ENCODE measurements at places on chromosomes 2 and 18.

GRCh38 chr2:156539086-156539860 lies 103.1 kb downstream of the GPD2 start:
- DNase-seq = no peak

DNA sequence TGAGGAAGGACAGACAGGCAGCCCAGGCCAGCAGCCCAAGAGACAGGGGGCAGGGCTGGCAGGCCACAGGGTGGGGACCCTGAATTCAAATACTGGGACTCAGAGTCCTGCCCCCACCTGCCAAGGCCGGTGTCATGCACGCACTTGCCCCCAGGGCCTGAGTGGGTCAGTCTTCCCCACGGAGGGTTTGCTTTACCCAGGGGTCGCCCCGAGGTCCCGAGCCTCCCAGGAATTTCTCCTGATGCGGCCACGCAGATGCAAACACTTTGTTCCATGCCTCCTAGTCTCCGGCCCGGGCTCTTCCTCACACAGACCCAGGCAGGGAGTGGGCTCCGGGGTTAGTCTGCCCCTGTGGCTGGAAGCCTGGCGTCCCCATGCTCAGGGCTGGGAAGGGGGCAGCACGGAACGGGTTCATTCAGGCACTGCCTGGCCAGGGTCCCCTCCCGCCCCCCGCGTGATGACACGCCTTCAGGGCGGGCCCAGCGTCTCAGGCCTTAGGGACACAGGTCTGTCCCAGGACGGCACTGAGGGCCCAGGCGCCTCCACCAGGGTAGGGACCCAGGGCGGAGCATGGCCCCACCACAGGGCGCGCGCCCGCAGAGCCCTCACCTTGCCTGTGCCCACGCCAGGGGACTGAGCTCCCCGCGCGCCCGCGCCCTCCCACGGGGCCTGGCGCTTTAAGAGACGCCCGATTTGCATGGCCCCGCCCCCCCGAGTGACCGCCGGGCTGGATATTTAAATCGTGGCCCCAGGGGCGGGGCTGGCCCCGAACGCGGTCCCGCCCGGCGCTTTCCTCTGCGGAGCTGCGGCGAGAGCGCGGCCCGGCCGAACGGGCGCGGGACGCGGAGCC lies at the start of gene SNED1:
SNED1 (plus strand) TSS at position 763 of the 850 bp plus-strand sequence. CDS start 220 bp downstream, outside the sequence.
- DNase-seq = peak; percentile 66

GRCh38 chr18:54426085-54426665 lies 68.5 kb downstream of the C18orf54 start:
- no peak for DNase-seq

- no peak for DNase-seq
These were observed 1.6 kb downstream of the KLHL29 start for GRCh38 chr2:23386339-23387220.

DNA sequence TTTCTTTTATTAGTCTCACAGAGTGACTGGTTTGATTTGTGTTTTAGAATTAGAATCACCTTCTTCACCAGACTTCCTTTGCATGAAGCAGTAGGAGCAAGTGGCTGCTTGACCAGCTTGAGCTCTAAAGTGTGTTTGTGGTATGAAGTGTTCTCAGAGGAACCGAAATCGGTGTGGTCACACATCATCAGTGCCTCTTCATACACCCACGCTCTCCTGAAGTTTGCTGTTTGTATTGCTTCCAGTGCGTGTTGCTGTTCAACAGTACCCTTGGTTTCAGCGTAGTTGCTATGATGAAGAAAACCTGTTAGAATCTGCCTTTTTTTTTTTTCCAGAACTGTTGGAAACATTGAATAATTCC lies 77.9 kb downstream of the LIMS1 start:
- DNase-seq = peak; percentile 88

DNA sequence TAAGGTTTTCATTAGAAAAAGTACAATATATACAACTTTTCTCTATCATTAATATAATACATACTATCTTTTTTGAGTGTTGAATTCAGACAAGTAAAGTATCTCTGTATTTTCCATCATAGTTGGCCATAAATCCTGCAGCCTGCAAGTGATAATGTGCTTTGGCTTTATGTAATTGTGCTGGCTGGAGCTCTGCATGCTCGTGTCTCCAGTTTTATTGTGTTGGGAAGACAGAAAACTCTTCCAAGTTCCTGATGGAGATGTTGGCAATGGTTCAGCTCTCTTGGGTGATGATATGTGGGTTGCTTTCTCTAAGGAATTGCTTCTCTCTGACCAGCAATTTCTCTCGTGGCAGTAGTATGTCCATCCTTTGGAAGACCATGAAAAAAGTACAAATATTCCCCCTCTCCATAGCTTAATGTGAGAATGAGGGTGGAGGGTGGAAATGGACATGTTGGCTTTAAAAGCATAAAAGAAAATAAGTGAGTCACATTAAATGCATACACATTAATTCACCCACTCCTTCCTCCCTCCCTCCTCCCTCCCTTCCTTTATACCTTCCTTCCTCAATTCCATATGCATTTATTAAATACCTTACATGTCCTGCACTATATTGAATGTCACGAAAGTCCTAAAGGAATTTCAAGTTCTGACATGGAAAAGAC lies 344.2 kb downstream of the MTX2 start:
- DNase-seq = no peak

- no peak for DNase-seq
These were observed 26.3 kb downstream of the CAPG start for GRCh38 chr2:85383850-85384249.

GRCh38 chr2:176079831-176080539 lies 3.8 kb downstream of the EVX2 start:
- peak; percentile 30 for DNase-seq

GRCh38 chr2:191314697-191315364 lies 69.6 kb downstream of the MYO1B start:
- no peak for DNase-seq

- no peak for DNase-seq
These were observed 191.6 kb downstream of the TCF4 start for GRCh38 chr18:55396267-55396905.

DNA sequence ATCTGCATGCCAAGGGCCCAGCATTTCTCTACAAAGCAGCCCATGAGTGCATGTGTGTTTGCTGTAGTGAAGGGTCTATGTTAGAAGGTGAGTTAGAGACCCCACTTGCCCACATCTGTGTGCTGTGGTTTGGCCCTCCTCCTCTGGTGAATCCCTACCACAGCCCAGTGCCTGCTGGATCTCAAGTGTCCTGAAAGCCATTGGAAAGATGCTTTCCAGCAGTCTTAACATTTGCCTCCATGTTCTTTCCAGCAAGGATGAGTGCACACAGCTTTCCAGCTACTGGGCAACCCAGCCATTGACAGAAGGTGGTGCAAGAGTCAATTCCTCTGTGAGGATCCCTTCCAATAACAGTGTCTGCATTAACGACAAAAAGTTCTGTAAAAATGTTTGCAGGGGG lies 13.6 kb downstream of the CRIM1 start:
- DNase-seq = no peak

DNA sequence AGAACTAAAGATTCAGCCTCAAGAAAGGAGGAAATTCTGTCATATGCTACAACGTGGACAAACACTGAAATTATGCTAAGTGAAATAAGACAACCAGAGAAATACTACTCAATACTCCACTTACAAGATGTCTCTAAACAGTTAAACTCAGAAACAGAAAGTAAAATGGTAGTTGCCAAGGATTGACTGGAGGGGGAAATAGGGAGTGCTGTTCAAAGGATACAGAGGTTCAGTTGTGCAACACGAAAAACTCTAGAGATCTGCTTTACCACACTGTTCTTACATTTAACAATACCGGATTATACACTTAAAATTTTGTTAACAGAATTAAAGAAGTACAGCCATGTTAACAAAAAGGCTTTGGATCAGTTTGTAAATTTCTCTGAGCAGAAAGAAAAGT lies 39.8 kb upstream of the C2orf15 start:
- DNase-seq = peak; percentile 3

DNA sequence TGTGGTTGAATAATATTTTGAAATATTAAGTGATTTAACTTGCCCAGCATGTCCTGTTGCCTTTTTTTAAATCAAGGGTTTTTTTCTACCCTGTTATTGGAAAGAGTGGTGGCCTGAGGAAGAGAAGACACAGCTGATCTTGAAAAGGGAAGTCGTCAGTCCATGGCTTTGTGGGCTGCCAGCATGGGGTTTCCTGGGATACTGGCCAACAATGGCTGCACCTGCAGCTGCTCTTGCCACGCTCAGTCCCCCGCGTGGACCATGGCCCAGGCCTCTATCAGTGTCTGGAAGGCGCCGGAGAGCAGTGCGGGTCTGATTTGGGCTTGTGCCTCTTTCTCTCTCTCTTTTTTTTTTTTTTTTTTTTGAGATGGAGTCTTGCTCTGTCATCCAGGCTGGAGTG lies 99.3 kb downstream of the ASB1 start:
- DNase-seq = no peak

- no peak for DNase-seq
These were observed 512.7 kb upstream of the CDH2 start for GRCh38 chr18:28689588-28689987.

DNA sequence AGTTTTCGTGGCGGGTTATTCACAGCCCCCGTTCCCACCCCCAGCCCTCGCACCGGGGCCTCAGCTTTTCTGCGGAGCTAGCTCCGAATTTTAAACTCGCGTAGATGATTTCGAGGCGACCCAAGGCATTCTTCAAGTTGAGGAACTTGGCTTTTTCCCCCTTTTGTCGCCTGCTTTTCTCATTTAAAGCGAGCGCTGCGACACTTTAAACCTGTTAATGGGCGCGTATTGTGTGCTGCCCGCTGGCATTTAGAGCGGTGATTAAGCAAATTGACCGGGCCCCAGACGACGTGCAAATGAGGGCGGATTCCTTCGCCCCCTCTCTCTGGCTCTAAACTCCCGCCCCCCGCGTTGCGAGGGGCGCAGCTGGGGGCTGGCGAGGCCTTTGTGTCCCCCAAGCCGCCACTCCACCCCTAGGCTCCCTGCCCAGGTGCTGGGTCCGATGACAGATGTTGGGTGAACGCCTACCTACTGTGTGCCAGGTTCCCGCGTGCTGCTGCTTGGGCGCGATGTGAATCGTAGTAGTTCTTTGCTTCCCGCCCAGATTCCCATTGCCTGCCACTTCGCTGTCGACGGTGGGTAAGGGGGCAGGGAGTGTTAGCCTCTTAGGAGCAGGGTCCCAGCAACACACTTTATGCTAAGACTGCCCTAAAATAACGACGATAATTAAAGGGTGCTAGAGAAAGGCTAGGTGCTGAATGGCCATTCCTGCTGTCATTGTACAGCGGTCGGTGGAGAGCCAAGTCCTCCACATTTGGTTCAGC lies 1.9 kb downstream of the TCF7L1 start:
- DNase-seq = no peak

DNA sequence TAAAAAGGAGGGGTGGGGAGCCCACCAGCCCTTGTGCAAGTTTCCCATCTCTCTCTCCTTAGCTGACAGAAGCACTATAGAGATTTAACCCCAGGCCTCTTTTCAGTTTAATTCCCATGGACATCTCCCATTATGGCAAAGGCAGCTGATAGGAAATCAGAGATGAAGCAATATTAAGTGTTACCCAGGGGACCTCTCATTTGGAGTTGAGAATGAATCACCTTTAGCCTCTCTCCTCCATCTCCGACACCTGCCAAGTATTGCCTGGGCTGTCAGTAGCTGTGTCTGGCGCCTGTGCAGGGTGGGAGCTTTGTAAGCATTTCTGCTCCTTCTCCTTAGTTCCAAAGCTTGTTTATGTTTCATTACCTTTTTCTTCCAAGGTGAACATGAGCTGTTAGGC lies 109.0 kb downstream of the AQP4 start:
- DNase-seq = no peak

- DNase-seq = peak; percentile 90
These were observed 1.1 kb upstream of the SULT6B1 start for GRCh38 chr2:37189452-37190153.

GRCh38 chr2:147636238-147636882 lies 208.5 kb upstream of the ACVR2A start:
- DNase-seq = peak; percentile 69

DNA sequence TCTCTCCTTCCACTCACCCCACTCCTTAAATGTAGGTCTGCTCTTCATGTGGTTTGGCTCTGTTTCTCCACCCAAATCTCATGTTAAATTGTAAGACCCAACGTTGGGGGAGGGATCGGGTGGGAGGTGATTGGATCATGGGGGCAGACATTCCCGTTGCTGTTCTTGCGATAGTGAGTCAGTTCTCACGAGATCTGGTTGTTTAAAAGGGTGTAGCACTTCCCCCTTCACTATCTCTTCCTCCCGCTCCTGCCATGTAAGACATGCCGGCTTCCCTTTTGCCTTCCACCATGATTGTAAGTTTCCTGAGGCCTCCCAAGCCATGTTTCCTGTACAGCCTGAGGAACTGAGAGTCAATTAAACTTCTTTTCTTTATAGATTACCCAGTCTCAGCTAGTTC lies 1044.5 kb upstream of the POU3F3 start:
- no peak for DNase-seq

- DNase-seq = no peak
These were observed 5.3 kb downstream of the LHCGR start for GRCh38 chr2:48750128-48750739.
